ENCODE measurements at places on chromosomes 12 and 14.

DNA sequence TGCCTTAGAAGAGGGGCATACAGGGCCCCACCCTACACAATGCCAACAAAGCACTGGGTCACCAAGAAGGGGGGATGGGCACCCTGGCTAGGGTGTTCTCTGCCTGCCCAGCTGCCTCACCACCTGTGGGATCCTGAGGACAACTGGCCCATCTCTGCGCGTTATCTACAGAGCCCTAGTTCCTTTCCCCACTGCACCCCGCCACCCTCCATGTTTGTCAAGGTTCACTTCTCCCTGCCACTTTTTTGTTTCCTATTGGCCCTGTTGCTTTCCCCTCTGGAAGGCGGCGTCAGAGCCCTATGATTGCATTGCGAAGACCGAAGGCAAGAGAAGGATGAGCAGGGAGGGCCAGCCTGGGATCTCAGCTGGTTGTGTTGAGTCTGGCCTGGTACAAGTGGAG, 1.6 kb downstream of the SLC48A1 start:
- DNase-seq: no peak

GRCh38 chr14:24607635-24608514, 1.6 kb downstream of the GZMH start:
- DNase-seq: no peak

DNA sequence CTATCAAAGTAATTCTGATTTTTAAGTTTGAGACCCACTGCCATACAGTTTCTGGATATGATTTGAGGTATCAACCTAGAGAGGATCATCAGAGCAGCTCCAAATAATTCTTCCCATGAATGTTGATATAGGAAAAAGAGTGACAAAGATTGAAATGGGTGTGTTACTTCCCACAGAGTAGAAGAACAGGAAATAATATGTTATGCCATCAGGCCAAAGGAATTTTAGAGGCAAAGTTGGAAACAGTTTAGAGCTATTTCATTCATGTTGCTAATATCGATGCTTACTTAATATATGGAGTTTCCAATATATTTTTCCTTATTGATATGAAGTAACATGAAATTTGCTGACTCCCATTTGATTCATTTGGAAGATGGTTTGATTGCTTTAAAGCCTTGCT, 8.9 kb upstream of the MSRB3 start:
- DNase-seq: no peak

DNA sequence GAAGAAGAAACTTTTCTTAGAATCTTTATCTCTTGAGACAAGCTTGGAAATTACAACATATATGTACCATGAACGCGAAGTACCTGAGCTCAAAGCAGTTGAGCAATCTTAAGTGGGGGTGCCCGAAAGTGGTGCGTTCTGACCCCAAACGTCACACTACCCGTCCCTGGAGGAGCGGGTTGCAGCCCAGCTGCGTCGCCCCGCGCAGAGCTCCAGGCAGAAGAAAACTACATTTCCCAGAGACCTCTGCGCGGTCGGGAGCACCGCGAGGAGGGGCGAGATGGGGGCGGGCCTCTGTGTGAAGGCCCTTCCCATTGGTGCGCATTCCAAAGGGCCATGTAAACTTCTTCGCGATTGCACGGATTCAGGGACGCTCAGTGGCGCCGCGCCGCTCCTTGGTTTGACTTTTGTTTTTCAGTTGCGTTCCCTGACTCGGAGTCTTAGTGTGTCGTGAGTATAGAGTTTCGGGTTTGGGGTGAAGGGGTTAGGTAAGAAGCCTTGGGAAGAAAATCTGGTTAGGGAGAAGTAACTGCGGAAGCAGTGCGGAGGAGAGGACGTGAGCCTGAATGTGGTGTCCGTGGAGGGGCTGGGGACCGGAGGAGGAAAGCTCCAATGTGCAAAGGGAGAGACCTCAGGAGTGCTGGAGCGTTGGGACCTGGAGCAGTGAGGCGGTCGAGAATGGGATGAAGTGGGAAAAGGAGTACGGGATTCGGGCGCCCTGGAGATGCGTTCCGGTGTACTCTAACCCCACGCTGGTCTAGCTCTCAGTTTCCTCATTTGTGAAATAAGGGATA, at the start of gene CCDC77:
CCDC77 (plus strand) TSS at position 410 of the 794 bp plus-strand sequence. CDS start 7,740 bp downstream, outside the sequence.
- DNase-seq: no peak

- no peak for DNase-seq
These were observed 25.9 kb upstream of the POC1B start for GRCh38 chr12:89551747-89552146.

DNA sequence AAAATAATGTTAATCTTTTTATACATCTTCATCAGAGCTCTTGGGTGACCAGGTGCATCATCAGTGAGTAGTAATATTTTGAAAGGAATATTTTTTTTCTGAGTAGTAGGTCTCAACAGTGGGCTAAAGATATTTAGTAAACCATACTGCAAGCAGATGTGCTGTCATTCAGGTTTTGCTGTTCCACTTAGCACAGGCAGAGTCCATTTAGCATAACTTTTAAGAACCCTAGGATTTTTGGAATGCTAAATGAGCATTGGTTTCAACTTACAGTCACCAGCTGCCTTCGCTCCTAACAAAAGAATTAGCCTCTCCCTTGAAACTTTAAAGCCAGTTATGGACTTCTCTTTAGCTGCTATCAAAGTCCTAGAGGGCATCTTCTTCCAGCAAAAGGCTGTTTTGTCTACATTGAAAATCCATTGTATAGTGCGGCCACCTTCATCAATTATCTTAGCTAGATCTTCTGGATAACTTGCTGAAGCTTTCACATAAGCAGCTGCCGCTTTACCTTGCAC, 24.6 kb downstream of the RIMKLB start:
- no peak for DNase-seq

GRCh38 chr12:77031745-77032144, 33.6 kb downstream of the E2F7 start:
- no peak for DNase-seq
